ENCODE measurements at places on chromosomes 16 and 17. TPM values are rescaled to one million over a fixed set of nuclear protein-coding genes. Genes with fewer than 3 reads are reported as not detected.
A peak's percentile ranks its signal among the peaks of the same experiment; 100 is the strongest.

Gene KRTAP9-2
- total RNA-seq, result not detected

Gene PLEKHM1
- total RNA-seq, result 111 TPM

DNA sequence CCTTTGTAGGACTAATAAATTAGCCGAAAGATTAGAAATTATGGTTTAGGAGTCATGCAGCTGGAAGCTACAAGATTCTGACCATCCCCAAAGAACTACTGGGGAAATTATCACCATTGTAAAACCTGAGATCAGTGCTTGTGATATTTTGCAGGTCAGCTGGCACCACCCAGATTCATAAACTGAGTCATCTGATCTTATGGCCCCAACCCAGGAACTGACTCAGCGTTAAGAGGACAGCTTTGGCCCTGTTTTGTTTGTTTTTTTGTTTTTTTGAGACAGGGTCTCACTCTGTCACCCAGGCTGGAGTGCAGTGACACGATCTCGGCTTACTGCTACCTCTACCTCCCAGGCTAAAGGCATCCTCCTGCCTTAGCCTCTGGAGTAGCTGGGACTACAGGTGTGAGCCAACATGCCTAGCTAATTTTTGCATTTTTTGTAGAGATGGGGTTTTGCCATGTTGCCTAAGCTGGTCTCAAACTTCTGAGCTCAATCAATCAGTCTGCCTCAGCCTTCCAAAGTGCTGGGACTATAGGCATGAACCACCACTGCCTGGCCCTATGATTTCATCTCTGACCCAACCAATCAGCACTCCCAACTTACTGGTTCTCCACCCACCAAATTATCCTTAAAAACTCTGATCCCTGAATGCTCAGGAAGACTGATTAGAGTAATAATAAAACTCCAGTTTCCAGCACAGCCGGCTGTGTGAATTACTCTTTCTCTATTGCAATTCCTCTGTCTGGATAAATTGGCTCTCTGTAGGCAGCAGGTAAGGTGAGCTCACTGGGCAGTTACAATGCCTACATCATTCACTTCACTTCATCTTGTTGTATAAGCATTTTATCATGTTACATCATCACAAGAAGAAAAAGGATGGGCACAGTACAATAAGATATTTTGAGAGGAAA, 79.4 kb upstream of the KSR1 start:
- peaks cover 5% of the 10 kb centered on the region for H3K27me3 ChIP-seq
- peaks cover 17% of the 10 kb centered on the region for H3K4me1 ChIP-seq
- H3K4me3 ChIP-seq, result no peak overlapping the region
- DNase-seq, result no peak
- H3K36me3 ChIP-seq, result no peaks in the 10 kb centered on the region
- H3K27ac ChIP-seq, result peak overlapping the region; percentile 44

GRCh38 chr17:7437950-7438614, 1.2 kb upstream of the FGF11 start:
- H3K27me3 ChIP-seq, result peaks cover 44% of the 10 kb centered on the region
- DNase-seq, result peak; percentile 54
- H3K4me1 ChIP-seq, result peaks cover 45% of the 10 kb centered on the region
- H3K36me3 ChIP-seq, result no peaks in the 10 kb centered on the region
- no peak overlapping the region for H3K27ac ChIP-seq
- no peak overlapping the region for H3K4me3 ChIP-seq

- DNase-seq, result no peak
- no peaks in the 10 kb centered on the region for H3K27me3 ChIP-seq
- peak overlapping the region; percentile 58 for H3K27ac ChIP-seq
- peaks cover 13% of the 10 kb centered on the region for H3K4me1 ChIP-seq
- peaks cover 7% of the 10 kb centered on the region for H3K36me3 ChIP-seq
- H3K4me3 ChIP-seq, result no peak overlapping the region
These were observed 36.7 kb downstream of the ARHGAP17 start for GRCh38 chr16:24978370-24978914.

GRCh38 chr16:81445143-81445961, 744 bp downstream of the CMIP start:
- H3K36me3 ChIP-seq, result no peaks in the 10 kb centered on the region
- peaks cover 45% of the 10 kb centered on the region for H3K4me1 ChIP-seq
- peak; percentile 50 for DNase-seq
- peak overlapping the region; percentile 95 for H3K27ac ChIP-seq
- H3K27me3 ChIP-seq, result no peaks in the 10 kb centered on the region
- peak overlapping the region; percentile 96 for H3K4me3 ChIP-seq

DNA sequence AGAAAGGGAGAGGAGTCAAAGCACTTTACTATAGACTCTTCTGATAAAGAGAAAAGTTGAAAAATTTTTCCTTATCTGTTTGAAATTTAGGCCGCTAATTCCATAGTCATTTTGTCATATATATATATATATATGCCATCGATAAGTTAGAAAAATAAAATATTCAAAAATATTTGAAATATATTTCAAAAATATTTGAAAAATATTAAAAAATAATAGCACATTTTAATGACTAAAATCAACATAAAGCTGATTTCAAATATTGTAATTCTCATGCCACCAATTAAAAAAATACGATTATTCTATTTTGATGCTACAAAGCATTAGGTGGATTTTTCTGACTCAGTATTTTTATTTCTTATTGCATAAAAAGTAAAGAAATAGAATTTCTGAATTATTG, 87.1 kb downstream of the KIF2B start:
- H3K36me3 ChIP-seq, result no peaks in the 10 kb centered on the region
- no peaks in the 10 kb centered on the region for H3K4me1 ChIP-seq
- DNase-seq, result no peak

DNA sequence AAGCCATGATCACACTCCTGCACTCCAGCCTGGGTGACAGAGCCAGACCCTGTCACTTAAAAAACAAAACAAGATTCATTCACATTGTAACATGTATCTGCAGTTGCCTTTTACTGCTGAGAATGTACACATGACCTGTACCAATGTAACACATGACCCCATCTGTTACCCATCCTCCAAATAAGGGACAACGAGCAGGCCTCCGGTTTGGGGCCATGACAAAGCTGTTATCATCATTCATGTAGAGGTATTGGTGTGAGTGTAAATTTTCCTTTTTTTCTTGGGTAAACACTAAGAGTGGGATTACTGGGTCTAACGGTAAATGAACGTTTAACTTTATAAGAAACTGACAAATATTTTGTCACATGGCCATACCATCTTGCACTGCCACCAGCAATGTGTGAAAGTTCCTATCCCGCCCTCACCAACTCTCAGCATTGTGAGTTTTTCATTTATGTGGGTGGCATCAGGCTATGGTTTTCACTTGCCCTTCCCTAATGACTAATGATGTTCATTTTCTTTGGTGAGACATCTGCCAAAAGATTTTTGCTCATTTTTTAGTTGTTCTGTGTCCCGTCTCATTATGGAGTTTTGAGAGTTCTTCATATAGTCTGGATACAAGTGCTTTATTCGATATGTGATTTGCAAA, 145.5 kb downstream of the C16orf78 start:
- H3K4me3 ChIP-seq, result no peak overlapping the region
- no peak for DNase-seq
- H3K4me1 ChIP-seq, result no peaks in the 10 kb centered on the region
- H3K27me3 ChIP-seq, result no peaks in the 10 kb centered on the region

DNA sequence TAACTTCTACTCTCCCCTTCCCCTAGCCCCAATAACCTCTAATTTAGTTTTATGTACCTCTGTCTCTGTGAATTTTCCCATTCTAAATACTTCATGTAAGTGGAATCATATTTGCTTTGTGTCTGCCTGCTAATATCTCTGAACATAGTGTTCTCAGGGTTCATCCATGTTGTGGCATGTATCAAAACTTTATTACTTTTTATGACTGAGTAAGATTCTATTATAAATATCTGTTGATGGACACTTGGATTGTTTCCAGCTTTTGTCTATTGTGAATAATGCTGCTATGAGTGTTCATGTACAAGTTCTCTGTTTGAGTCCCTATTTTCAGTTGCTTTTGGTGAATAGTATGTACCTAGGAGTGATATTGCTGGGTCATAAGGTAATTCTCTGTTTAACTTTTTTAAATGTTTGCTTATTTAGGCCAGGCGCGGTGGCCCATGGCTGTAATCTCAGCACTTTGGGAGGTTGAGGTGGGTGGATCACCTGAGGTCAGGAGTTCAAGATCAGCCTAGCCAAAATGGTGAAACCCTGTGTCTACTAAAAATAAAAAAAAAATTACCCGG, 92.8 kb downstream of the CHD9 start:
- H3K27me3 ChIP-seq, result no peaks in the 10 kb centered on the region
- peaks cover 7% of the 10 kb centered on the region for H3K4me1 ChIP-seq
- H3K36me3 ChIP-seq, result no peaks in the 10 kb centered on the region
- peak overlapping the region; percentile 5 for H3K27ac ChIP-seq

DNA sequence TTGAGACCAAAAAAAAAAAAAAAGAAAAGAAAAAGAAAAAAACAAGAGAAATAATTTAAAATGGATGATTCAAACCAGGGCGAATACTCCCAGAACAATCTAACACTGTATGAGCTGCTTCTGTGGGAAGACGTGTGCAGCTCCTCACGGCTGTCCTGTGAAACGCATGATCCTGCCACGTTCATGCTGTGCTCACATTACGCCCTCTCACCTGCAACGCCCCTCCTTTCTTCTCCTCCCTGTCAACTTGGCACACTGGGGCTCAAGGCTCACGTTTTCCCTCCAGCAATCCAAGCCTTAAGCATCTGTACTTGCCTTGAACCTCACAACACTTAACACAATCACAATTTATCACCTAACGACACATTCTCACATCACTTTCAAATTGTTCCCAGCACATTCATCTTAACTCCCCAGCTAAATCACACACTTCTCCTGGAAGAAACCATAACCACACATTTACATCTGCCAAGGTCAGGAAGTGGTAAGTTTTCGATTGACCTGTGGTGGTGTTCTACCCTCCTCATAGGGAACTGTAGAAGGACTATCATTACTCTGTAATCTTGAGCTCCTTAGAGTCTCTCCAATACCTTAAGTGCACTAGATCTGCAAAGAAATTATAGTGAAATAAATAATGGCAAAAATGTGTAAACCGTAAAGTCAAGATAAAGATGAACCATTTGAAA, 29.1 kb downstream of the MBTPS1 start:
- H3K36me3 ChIP-seq, result no peaks in the 10 kb centered on the region
- DNase-seq, result no peak
- no peak overlapping the region for H3K27ac ChIP-seq
- no peaks in the 10 kb centered on the region for H3K27me3 ChIP-seq
- no peak overlapping the region for H3K4me3 ChIP-seq
- H3K4me1 ChIP-seq, result no peaks in the 10 kb centered on the region

DNA sequence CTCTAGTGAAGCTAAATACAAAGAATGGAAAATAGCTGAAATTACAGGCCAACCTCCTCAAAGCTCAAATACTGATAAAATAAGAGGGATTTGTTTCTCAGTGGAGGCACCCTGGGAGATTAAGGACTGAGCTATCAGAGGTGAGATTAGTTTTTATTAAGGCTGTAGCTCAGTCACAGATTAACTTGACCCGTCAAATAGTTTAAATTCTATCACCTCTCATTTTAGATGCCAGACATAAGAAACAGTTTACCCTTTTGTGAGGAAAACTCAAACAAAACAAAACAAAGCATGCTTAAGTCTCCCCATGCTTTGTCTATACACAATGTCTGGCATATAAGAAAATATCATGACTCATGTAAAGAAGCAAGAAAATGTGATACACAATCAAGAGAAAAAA, 208.3 kb upstream of the PMFBP1 start:
- H3K36me3 ChIP-seq, result no peaks in the 10 kb centered on the region
- no peak for DNase-seq
- no peaks in the 10 kb centered on the region for H3K27me3 ChIP-seq
- no peak overlapping the region for H3K27ac ChIP-seq
- no peaks in the 10 kb centered on the region for H3K4me1 ChIP-seq

Gene ZFPM1
- 1.2 TPM for total RNA-seq

Gene SBK1
- 0.32 TPM for total RNA-seq

DNA sequence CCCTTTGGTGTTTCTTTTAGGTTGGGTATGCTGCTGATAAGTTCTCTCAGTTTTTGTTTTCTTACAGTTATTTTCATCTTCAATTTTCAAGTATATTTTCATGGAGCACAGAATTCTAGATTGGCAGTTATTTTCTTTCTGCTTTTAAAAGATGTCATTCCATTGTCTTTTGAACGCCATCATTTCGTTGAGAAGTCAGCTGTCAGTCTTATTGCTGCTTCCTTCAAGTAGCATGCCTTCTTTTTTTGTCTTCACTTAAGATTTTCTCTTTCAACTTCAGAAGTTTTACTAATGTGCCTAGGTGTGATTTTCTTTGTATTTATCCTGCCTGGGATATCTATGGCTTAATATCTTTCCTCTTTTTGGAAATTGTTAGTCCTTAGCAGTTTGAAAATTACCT, 262.2 kb upstream of the PMFBP1 start:
- H3K27ac ChIP-seq, result no peak overlapping the region
- no peaks in the 10 kb centered on the region for H3K36me3 ChIP-seq
- H3K4me1 ChIP-seq, result no peaks in the 10 kb centered on the region
- no peaks in the 10 kb centered on the region for H3K27me3 ChIP-seq
- no peak for DNase-seq

DNA sequence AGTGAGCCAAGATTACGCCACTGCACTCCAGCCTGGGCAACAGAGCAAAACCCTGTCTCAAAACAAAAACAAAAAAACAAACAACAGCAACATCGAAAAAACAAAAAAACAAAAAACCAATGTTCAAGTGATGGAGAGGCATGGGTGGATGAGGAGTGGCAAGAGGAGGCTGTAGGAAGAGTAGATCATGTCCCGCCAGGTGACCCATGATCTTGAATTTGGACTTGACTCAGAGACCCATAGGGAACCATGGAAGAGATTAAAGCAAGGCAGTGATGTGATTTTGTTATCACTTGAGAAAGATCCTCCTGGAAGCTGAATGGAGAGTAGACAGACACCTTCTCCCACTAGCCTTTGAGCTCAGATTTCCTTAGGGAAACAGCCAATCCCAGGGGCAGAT, 11.2 kb downstream of the ABAT start:
- H3K4me3 ChIP-seq, result no peak overlapping the region
- no peak for DNase-seq
- no peaks in the 10 kb centered on the region for H3K4me1 ChIP-seq
- no peak overlapping the region for H3K27ac ChIP-seq
- H3K36me3 ChIP-seq, result no peaks in the 10 kb centered on the region

DNA sequence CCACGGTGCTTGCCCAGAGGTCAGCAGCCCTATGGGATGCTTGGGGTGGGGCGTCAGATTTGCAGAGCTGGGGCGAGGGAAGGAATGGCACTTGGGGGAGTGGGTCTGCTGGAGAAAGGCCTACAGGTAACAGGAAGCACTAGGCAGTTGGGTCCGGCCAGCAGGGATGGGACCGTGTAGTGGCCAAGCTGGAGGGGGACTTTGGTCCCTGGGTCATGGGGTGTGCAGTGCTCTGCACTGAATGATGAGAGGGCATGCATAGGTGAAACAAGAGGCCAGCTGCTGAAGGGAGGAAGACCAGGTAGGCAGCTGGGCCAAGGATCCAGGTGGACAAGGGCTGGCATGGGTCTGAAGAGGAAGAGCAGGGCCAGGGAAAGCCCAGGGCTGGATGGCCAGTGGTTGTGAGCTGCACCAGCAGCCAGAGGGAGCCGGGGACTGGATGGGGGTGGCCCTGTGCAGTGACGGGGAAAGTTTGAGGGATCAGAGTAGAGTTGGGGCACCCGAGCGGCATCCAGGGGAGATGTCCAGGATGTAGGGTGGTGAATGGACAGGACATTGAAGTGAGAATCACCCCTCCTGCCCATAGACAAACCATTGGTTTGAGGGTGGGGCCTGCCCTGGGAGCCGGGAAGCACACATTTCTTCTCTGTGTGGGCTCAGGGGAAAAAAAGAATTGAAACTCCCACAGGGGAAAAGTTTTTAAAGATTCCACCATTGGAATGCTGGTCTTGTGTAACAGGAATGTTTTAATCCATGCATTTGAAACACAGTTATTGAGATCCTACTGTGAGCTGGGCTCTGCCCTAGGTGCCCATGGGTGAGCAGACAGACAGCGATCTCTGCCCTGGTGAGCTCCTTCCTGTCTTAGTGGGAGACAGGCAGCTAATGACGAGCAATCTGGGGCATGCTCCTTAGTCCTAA, 25.1 kb downstream of the RAI1 start:
- H3K27ac ChIP-seq, result no peak overlapping the region
- H3K4me3 ChIP-seq, result no peak overlapping the region
- peaks cover 13% of the 10 kb centered on the region for H3K4me1 ChIP-seq
- no peak for DNase-seq

Data from transverse colon (tissue), 4 donors.